ENCODE measurements at places on chromosomes 2 and 18.

DNA sequence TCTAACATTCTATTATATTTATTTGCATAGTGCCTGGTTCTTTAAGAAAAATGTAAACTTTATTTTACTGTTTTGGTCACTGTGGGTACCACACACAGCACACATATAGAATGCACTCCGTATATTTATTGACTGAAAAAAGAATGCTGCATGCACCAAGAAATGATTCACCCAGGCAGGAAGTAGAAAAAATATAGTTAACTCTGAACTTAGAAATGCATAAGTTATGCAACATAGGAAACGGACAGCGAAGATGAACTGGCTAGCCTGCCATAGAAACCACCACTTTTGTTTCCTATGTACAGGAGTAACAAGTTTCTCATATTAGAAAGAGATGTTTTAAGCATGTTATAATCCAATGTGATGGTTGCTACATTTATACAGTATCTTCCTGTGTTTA, 635.8 kb downstream of the DSC3 start:
- no peak for DNase-seq

DNA sequence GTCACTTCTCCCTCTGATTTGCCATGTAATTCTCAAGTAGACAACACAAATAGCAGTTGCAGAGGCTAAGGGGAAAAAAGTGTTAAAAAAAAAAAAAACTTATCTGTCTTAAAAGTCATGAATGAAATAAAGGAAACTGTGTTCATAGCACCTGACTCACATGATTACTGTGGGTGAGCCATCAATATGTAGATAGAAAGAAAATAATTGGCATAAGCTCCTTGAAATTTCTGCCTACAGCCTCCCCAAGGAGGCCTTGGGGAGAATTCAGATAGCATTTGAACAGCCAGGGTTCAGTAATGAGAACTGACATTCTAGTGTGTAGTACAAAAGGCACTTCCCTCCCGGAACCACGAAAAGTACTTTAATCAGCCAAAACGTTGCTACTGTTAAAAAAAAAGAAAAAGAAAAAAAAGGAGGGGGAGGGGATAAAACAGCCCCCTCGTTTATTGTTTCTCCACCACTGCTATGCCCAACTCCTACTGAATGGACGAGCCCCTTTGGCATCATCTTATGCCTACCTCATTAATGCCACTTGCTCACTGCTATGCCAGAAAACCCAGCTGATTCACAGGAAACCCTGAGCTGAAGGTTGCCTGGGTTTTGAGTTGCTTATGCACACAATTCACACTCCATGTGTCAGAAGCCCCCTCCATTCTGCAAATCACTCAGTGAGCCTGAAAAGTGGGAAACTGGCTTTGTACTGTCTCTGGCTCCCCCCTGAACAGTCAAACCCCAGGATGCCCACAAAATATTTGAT, 65.5 kb upstream of the KLF7 start:
- no peak for DNase-seq

DNA sequence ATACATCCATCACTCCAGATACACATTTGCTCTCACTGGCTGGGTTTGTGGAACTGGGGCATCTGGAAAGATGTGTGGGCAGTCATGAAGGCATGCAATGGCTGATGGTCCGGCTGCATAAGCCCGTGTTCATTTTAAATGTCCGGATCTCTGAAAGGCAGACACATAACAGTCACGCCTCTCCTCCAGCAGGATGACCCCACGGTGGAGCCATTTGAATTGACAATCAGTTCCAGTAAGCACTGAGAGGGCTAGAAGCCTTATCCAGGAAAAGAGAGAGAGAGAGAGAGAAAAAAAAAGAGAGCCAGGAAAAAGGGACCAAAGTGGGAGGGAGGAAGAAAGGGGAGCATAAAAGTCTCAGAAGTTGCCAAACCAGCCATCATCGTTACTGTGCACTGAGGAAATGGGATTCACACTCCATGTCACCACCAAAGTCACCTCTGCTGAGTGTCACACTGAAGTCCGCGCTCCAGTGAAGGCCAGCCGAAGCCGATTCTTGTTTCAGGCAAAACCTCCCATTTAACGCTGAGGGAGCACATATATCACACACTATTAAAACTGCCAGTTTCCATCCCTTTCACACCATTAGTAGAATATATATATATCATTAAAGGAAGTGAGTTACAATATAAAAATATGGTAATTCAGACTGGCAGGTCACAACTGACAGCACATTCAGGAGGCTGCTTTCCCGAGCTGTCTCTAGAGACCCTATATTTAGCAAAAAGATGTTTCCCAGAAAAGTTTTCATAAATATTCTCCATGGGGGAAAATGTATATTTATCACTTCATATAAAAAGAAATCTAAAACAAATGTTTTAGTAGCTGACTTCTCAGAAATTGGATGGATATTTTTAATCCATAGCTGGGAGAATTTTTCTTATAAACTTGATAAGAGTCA, 142.0 kb downstream of the ACTR3 start:
- DNase-seq = no peak

- DNase-seq = no peak
These were observed 248.9 kb downstream of the TCF4 start for GRCh38 chr18:55338978-55339650.

DNA sequence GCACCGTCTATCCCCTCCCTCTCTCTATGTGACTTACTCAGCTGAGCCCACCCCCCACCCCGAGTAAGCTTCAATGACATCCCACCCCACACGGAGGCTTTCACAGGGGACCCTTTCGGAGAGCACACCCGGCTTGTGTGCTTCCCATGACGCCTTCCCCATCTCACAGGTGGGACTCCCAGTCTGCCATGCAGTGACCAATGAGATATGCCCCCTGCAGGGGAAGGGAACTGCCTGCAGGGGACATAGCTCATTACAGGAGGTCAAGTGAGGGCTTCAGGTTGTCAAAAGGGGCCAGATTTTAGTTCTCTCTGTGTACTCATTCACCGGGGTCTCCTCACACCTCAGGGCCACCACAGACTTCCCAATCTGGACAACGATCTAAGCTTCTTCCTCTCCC, 112.6 kb downstream of the GAREM1 start:
- DNase-seq = no peak

GRCh38 chr18:50494569-50494968, 65.3 kb upstream of the MAPK4 start:
- no peak for DNase-seq

DNA sequence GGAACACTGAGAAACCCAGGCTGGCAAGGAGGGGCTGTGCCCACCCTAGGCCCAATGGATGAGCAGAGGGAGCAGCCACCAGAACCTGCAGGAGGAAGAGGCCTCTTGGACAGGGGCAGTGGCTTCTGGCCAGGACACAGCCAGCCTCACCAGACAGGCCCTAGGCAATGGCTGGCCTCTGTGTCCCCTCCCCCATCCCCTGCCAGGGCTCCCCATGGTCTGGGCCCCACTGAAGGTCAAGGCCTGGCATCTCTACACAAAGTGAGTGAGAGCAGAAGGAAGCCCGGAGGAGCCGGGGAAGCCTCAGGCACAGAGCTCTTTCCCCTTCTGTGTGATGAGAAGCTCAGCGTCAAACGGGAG, 6.3 kb downstream of the PRLH start:
- DNase-seq = no peak

DNA sequence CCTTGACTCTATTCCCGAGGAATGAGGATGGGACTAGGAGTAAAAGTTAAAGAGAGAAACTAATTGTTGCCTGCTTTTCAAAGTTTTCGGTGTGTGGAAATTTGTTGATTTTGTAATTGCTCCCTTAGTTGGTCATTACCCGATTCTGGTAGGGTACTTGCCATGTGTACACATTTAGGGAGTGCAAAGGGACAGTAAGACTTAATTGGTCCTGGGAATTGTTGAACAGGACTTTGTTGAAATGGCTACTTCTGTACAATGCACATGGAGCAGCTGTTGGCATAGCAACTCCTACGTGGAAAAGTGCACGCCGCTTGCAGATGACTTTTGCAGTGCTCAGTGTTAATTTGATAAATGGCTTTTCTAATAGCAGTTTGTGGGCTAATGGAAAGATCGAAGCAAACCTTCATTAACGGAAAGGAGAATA, 22.9 kb downstream of the EPAS1 start:
- DNase-seq = no peak

- DNase-seq = no peak
These were observed 58.7 kb upstream of the RALBP1 start for GRCh38 chr18:9416563-9417072.

GRCh38 chr2:237432484-237433092, 18.6 kb upstream of the COL6A3 start:
- peak; percentile 76 for DNase-seq

DNA sequence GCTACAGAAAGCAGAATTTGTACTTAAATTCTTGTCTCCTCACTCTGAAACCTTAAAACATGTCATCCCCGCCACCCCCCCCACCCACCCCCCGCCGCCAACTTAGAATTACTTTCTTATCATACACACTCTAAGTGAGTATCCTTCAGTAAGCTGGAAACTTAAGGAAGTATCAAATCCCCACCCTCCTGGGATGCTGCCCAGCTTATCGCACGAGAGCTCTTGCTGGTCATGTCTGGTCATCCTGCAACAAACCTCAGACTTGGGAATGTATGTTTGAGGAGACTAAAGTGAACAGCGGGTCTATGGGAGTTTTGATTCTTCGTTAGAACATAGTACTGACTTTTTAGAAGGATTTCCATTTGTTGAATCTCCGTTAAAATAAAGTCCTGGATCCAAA, 203.3 kb downstream of the PTGR3 start:
- DNase-seq = no peak

DNA sequence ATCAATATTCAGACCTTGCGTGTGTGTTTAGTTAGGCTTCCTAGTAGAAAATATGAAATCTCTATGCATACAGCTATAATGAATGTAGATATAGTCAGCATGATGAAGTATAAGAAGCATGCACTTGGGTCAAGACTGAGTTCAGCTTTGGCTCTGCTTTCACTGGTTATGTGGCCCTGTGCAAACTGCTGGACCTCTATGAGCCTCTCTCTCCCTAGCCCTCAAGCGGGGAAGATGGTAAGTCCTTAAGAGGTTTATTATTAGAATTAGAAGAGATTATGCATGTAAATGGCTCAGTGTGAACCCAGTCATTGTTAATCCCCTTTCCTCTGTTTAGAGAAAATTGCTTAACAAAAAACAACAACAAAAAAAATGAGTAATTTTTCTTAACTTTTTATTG, 178.8 kb upstream of the NXPH2 start:
- no peak for DNase-seq

GRCh38 chr2:166135849-166136258, 8.0 kb upstream of the SCN1A start:
- no peak for DNase-seq

DNA sequence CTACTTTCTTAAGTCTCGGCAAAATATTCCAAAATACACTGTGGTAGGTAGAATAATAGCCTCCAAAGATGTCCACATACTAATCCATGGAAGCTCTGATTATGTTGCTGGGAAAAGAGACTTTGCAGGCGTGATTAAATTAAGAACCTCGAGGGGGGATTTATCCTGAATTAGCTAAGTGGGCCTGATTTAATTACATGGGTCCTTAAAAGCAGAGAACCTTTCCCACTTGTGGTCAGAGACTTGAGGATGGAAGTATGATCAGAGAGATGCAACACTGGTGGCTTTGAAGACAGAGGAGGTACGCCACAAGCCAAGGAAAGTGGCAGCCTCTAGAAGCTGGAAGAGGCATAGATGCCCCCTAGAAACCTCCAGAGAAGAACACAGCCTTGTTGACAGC, 2.8 kb downstream of the DYM start:
- DNase-seq = no peak

GRCh38 chr2:200796561-200796960, 15.1 kb upstream of the BZW1 start:
- no peak for DNase-seq

- DNase-seq = no peak
These were observed 32.9 kb upstream of the NDUFV2 start for GRCh38 chr18:9069601-9070000.

GRCh38 chr2:176291809-176292283, 22.6 kb downstream of the MTX2 start:
- DNase-seq = peak; percentile 19

DNA sequence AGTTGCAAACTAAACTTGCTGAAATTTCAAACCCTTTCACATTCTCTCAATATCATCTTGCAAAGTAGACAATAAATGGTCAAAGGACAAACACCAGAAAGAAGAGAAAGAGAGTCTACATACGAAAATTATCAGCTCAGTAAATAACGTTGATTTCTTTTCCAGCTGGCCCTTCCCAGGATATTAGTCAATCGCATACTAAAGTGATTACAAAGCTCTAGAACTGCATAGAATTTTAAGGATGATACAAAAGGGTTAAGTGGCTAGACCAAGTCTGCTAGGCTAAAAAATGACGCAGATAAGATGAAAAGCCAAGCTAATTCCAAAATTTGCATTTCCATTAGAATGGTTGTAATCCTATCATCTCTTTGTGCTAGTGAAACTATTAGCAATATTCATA, 405.7 kb downstream of the FBXO15 start:
- no peak for DNase-seq

DNA sequence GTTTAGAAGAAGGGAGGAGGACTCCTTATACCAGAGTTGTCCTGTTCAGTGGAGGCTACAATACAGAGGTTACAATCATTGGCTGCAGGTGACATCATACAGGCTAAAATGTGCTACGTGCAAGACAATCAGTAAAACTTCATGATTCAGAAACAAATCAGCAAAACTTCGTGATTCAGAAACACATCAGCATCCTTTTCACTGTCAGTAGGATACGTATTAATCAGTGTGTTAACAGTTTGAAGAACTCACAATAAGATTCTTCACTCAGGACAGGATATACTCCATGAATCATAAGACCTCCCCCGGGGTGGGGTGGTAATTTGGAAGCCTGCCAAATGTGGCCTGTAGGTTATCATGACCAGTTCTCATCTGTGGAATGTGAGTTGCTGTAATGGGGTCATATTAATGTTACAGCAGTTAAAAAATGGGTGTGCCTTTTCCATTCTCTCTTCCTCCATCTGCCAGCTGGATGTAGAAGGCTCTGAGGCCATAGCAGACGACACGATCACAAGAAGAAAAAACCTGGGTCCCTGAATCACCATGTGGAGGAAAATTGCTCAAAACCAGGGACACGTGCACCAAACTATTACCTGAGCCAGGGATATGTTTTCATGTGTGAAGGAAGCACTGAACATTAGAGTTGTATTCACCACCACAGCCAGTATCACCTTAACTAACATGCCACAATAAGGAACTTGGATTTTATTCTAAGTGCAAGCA, 134.8 kb upstream of the CREB1 start:
- peak; percentile 54 for DNase-seq

- DNase-seq = no peak
These were observed 144.8 kb upstream of the GLI2 start for GRCh38 chr2:120590841-120591240.

DNA sequence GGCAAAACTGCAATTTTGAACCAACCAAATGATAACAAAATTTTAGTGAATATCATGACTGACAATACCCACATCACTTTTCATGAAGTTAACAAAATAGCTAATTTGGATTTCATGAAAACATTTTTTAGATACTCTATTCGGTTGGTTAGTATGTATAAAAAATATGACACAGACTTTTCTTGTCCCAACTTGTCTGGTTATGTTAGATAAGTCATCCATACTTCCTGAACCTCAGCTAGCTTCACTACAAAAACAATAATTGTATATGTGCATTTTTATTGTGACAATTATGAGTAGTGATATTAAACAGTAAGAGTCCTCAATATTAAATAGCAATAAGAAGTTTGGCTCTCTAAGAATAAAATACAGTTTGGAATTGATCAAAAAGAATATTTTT, 408.1 kb upstream of the DSEL start:
- DNase-seq = no peak

- no peak for DNase-seq
These were observed 182.4 kb upstream of the MC4R start for GRCh38 chr18:60554967-60555366.
